ENCODE measurements at places on chromosomes 7 and 10.

DNA sequence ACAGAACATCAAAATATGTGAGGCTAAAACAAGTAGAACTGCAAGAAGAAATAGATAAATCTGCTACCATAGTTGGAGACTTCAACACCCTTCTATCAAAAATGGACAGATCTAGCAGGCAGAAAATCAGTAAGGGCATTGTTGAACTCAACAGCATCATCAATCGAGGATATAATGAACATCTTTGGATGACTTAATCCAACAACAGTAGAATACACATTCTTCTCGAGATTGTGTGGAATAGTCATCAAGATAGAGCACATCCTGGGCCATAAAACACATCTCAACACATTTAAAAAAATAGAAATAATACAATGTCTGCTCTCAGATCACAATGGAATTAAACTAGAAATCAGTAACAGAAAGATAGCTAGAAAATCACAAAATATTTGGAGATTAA is 9.9 kb downstream of the IGFBP1 start:
- no peak for DNase-seq

GRCh38 chr7:38438970-38439369 is 165.5 kb upstream of the TARP start:
- no peak for DNase-seq

- DNase-seq, result no peak
These were observed 12.5 kb upstream of the EBLN1 start for GRCh38 chr10:22230158-22230833.

GRCh38 chr10:110413903-110414547 is 83.7 kb upstream of the DUSP5 start:
- no peak for DNase-seq

DNA sequence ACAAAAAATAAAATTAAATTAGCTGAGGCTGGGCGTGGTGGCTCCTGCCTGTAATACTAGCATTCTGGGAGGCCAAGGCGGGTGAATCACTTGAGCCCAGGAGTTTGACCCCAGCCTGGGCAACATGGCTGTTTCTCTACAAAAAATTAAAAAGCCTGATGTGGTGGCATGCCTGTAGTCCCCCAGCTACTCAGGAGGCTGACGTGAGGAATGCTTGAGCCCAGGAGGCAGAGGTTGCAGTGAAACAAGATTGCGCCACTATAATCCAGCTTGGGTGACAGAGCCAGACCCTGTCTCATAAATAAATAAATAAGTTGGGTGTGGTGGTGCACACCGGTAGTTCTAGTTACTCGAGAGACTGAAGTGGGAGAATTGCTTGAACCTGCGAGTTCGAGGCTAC is 65.1 kb downstream of the GNA12 start:
- DNase-seq, result no peak

DNA sequence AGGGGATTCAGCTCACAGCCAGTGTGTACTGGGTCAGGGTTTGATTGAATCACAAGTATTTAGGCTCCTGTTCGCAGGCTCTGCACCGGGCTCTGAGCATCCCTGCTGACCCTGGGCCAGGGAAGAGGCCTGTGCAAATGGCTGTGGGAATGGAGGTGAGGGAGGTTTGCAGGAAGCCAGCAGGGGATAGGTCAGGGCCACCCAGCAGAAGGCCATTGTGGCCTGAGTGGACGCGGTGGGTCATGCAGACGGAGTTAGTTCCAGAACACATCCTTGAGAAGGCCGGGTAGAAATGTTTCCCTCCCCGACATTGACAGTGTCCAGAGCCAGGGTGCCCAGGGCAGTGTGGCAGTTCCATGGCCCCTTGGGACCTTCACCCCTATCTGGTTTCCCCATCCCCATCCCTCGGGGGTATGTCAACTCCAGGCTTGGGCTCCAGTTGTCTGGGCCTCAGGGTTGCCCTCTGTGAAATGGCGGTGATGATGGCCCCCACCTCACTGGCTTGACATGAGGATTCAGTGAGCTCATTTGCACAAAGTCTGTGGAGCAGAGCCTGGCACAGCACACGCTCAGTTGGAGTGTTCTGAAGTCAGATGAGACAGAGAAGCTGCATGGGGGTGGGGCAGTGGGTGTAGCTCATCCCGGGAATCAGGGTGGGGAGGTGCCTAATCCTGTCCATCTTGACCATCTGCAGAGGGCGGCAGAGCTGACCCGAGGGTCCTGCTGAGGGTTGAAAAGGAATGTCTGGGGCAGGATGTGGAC is 107.6 kb downstream of the ADCY1 start:
- DNase-seq, result no peak

GRCh38 chr10:51244748-51245490 is 170.6 kb downstream of the PRKG1 start:
- no peak for DNase-seq

- no peak for DNase-seq
These were observed 994.9 kb downstream of the REEP3 start for GRCh38 chr10:64515970-64516699.

DNA sequence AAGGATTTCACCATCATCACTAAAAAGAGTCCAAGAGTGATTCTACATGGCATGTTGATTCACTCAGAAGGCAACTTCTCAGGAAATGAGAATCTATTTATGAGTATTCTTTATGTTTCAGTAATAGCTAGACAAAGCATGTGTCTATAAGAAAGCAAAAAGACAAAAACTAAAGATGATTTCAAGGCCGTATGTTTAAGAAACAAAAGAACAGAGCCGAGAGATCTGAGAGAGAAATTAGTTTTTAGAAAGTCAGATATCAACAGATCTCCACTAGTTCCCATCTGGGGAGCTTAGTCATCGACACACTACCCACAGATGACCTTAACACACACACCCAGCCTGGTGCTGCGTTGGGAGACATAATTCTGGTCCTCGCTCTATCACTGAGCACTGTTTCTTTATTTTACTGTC is 21.0 kb downstream of the PIP4K2A start:
- no peak for DNase-seq

DNA sequence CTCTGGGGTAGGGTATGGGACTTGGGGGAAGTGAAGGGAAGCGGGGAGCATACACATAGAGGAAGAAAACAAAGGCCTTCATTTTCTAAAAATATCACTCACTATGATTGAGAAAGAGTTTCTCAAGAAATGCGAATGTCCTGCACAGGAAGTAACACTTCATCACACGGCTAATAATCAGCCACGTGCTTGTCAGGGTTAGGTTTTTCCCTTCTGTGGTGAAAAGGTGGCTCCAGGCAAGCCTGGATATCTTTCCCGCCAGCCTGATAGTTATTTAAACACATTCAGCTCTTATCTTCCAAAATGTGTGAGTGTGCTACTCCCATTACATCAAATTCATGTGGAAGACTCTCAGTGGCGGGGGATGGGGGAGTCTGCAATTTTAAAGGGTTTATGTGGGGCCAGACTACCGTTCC is 166.4 kb upstream of the ADO start:
- no peak for DNase-seq

DNA sequence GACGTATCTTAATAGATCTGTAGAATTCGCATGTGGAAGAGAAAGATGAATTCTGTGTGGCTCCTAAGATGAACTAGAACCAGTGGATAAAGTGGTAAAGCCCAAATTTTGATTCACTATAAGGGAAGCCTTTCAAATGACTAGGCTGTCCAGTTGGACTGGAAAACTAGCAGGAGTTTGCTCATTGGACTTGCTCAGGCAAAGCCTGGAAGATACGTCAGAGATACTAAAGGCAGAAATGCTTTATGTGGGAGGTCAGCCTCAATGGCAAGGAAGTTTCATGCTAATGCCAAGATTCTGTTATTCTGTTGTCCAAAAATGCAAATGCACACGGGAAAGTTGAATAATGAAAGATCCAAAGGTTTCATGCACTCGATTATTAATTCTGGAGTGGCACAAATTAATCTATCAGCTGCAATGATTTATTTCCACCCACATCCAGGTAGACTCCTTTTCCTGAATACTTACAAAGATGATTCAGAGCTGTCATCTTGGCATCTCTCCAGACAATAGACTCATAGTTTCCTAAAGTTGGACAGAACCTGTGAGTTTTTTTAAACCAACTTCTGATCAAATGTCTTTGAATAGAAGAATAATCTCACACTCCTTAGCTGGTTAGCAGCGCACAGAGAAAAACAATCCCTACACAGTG is 20.5 kb upstream of the PPP1R3C start:
- DNase-seq, result no peak

GRCh38 chr7:150787321-150788281 is 12.6 kb downstream of the TMEM176B start:
- DNase-seq, result no peak

- no peak for DNase-seq
These were observed 21.0 kb downstream of the PWWP2B start for GRCh38 chr10:132417957-132418441.

- no peak for DNase-seq
These were observed 41.3 kb upstream of the UCN3 start for GRCh38 chr10:5323446-5323845.

All from T-cell (primary cell).